ENCODE measurements at places on chromosomes 7 and 10. TPM values are rescaled to one million over a fixed set of nuclear protein-coding genes. Genes with fewer than 3 reads are reported as not detected.

The IL6 gene
- total RNA-seq, result not detected

GRCh38 chr7:138358850-138359341 is 101.2 kb upstream of the TRIM24 start:
- H3K36me3 ChIP-seq, result no peaks in the 10 kb centered on the region
- no peaks in the 10 kb centered on the region for H3K27me3 ChIP-seq
- H3K4me3 ChIP-seq, result no peak overlapping the region
- H3K4me1 ChIP-seq, result no peaks in the 10 kb centered on the region

GRCh38 chr10:23606456-23606855 is 167.6 kb downstream of the OTUD1 start:
- no peaks in the 10 kb centered on the region for H3K4me1 ChIP-seq
- H3K27me3 ChIP-seq, result no peaks in the 10 kb centered on the region
- no peak for DNase-seq
- H3K36me3 ChIP-seq, result no peaks in the 10 kb centered on the region

- H3K4me3 ChIP-seq, result no peak overlapping the region
- no peaks in the 10 kb centered on the region for H3K27me3 ChIP-seq
- no peaks in the 10 kb centered on the region for H3K4me1 ChIP-seq
- DNase-seq, result no peak
- no peak overlapping the region for H3K27ac ChIP-seq
These were observed 72.7 kb downstream of the BTAF1 start for GRCh38 chr10:91996266-91996665.

The PCLO gene
- total RNA-seq, result 0.03 TPM

- no peak for DNase-seq
- no peaks in the 10 kb centered on the region for H3K36me3 ChIP-seq
- no peak overlapping the region for H3K4me3 ChIP-seq
- H3K4me1 ChIP-seq, result no peaks in the 10 kb centered on the region
- no peak overlapping the region for H3K27ac ChIP-seq
These were observed 35.8 kb upstream of the HECW1 start for GRCh38 chr7:43076606-43077005.

Data from CD4-positive, alpha-beta memory T cell (primary cell).